ENCODE measurements at places on chromosomes 12 and 14. TPM values are rescaled to one million over a fixed set of nuclear protein-coding genes. Genes with fewer than 3 reads are reported as not detected.

DNA sequence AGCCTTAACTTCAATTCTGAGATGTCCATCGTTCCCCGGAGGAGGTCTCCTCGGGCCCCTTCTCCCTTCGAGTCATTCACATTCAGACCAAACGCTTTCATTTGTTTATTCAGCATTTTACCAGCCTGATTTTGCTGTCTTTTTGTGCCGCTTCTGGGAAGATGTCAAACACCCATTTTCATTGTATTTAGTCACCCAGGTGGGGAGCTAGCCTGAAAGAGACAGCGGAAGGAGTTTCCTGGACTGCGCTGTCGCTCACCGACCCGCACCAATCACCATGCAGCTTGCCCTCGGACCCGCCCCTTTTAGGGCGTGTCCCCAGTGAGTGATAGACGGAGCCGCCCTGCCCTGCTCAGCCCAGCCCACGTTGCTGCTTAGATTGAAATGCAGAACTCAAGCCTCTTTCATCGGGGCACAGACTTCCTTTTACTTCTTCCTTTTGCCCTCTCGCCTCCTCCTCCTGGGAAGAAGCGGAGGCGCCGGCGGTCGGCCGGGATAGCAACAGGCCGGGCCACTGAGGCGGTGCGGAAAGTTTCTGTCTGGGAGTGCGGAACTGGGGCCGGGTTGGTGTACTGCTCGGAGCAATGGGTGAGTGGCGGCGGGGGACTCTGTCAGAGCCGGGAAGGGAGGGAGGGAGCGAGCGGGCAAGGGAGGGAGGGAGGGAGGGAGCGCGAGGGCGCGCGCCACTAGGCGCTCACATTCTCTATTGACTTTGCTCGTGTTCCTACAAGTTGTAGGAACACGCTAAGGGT lies at the start of gene PAX9:
Gene PAX9 (plus strand): TSS at position 355 of the 752 bp plus-strand sequence. CDS start 230 bp downstream, at position 585.
- DNase-seq, result peak; percentile 99

GRCh38 chr12:29750131-29750927 lies 33.4 kb downstream of the TMTC1 start:
- DNase-seq, result peak; percentile 59

SMIM41 gene
- not detected for total RNA-seq

- peak; percentile 67 for DNase-seq
These were observed 54.6 kb downstream of the TTC8 start for GRCh38 chr14:88879022-88879421.

- DNase-seq, result peak; percentile 35
These were observed 20.7 kb downstream of the PHLDA1 start for GRCh38 chr12:76010732-76011458.

PRB2 gene
- total RNA-seq, result not detected

TMEM132C gene
- 0.42 TPM for total RNA-seq

GRCh38 chr12:9750276-9751203 lies 10.2 kb downstream of the CD69 start:
- DNase-seq, result peak; percentile 28

ATG14 gene
- 12.7 TPM for total RNA-seq

MYF6 gene
- not detected for total RNA-seq

CCDC175 gene
- 0.12 TPM for total RNA-seq
